Left ventricle myocardium superior (tissue), 1 donor: ENCODE measurements at places on chromosomes 16 and 17.

DNA sequence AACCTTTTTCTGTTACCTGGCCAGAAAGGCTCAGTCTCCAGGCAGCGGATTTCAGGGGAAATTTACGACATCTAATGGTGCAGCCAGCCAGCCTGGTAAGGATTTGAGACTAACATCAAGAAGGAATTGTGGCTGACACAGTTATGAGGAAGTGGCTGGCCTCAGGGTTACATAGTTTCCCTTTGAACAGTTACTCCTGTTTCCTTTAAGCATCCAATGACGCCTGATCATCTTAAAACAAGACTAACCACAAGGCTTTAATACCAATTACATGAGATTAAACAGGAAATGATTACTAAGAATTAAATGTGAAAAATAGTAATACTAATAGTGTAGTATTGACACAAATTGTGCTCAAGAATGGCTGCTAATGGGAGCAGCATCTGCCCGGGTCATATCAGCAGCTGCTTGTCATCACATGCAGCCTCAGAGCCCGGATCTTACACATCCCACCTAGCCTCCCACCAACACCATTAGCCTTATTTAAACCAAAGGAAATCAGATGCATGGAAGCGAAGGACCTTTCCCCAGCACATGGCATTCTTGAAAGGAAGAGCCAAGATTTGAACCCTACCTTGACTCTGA lies 431.8 kb downstream of the PMP22 start:
- no peak for DNase-seq

- DNase-seq, result peak; percentile 84
Observed at GRCh38 chr17:78883533-78884131, 19.4 kb downstream of the CEP295NL start.

- DNase-seq, result peak; percentile 70
Observed at GRCh38 chr17:44865231-44865660, 17.6 kb downstream of the HIGD1B start.

GRCh38 chr16:57862698-57863433 lies 60.6 kb upstream of the KIFC3 start:
- no peak for DNase-seq

DNA sequence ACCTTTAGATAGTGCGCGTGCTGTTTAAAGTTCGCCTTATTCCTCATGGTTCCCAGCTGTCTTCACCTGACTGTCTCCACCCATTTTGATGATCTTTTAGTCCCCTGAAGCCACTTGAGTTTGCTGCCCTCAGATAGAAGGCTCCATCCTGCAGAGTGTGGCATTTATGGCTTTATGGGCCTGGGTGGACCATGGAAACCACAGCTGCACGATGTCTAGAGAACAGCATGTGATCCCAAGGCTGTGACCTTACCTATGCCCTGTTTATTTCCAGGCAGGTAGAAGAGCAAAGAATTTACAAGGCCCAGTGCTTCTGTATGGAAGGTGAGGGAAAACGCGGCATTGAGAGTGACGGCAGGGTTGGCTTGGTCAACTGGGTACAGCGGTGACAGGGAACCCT lies 356.9 kb downstream of the SLC39A11 start:
- DNase-seq, result no peak

DNA sequence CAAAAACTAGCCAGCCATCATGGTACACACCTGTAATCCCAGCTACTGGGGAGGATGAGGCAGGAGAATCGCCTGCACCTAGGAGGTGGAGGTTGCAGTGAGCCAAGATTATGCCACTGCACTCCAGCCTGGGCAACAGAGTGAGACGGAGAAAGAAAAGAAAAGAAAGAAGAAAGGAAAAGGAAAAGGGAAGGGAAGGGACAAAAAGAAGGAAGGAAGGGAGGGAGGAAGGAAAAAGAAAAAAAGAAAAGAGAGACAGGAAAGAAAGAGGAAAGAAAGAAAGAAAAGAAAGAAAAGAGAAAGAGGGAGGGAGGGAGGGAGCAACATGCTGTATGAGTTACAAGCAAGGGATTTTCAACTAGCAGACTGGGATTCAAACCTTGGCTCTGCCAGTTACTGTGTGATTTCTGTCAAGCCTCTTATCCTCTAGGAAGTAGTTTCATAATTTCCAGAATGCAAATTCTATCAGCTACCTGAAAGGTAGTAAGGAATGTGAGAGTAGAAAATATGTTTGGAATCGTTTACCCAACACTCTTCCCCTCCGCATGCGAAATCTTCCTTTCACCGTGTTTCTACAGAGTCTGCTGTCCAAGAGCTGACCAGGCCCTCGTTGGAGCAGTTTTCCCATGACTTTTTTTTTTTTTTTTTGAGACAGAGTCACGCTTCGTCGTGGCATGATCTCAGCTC lies 43.4 kb downstream of the VPS53 start:
- DNase-seq, result no peak

DNA sequence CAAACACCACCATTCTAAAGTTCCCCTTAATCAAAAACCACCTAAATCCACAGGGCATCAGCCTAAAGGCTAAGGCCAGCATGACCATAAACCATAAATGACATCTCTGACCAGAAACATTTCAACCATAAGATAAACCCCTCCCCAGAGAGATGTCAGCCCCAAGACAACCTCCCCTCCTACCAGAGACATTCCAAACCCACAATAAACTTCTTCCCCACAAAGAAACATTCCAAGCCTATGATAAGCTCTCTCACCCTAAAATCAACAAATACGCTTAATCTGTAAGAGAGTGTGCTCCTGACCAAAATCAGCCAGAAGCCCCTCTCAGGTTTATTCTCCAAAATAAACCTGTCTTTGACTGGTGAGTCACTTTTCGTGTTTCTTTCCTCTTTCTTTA lies 54.8 kb downstream of the SLFN5 start:
- no peak for DNase-seq

DNA sequence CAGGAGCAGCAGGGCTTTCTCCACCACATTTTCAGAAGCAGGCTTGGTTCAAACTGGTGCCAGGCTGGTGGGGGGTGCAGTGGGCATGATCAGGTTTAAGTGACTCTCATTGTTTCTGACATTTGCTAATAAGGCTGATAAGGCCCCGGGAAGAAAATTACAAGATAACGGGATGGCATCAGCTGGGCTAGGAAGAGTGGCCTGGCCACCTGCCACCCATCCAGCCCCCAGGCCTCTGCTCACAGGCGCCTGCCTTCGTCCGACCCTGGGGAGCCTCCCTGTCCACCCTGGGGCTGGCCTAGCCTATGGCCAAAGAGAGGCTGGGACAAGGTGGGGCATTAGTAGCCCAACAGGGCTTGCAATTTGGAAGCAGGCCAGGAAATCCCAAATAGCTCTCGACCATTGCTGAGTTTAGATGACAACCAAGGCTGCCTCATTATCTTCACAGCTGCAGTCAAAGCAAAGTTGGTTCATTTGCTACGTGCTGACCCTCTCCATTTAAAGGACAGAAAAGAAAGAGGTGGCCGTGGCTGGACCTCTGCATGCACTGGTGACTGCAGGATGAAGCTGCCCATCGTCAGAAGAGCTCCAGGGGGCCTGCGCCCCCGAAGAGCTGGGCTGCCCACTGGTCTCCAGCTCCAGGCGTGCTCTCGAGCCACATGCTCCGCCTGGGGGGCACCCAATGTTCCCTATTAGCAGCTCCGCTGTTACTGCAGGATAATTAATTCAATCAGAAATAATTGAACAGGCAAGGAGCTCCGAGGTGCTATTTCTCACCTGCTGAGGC lies 44.9 kb downstream of the PEMT start:
- DNase-seq, result peak; percentile 26

GRCh38 chr16:49200223-49200820 lies 81.3 kb downstream of the CBLN1 start:
- DNase-seq, result peak; percentile 63

DNA sequence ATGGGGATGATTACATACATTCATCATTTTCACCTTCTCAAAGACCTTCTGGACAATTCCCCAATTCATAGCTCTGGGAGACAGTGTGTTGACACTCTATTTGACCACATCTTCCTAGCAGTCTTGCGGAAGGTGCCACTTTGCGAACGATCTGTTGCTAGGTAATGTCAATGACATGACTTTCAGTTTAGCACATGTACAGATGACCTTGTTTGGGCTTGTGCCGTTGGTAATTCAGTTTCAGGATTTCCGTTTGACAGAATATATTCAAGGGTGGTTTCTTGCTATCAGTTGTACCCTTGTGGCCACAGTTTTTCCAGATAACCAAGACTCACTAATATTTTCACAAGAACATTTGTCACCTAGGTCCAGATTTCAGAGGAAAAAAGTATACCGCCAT lies 478.2 kb downstream of the WWOX start:
- no peak for DNase-seq

DNA sequence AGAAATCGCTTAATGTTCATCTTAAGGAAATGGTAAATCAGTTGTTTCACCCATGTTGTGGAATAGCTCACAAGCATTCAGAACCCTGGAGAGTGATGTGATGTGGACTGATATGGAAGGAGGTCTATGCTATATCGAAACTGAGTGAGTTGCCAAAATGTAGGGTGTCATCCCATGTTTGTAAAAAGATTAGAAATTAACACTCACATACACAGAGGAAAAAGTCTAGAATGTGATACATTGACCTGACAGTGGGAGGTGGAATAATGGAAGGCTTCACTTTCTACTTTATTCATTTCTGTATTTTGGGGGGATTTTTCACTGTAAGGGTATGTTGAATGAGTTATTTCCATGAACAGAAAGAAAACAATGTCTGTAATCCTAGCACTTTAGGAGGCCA lies 4.7 kb upstream of the PRM1 start:
- no peak for DNase-seq

GRCh38 chr16:24728891-24729242 lies 584 bp upstream of the TNRC6A start:
- DNase-seq, result no peak

GRCh38 chr16:31063495-31063842 lies 10.6 kb downstream of the ZNF668 start:
- DNase-seq, result no peak

DNA sequence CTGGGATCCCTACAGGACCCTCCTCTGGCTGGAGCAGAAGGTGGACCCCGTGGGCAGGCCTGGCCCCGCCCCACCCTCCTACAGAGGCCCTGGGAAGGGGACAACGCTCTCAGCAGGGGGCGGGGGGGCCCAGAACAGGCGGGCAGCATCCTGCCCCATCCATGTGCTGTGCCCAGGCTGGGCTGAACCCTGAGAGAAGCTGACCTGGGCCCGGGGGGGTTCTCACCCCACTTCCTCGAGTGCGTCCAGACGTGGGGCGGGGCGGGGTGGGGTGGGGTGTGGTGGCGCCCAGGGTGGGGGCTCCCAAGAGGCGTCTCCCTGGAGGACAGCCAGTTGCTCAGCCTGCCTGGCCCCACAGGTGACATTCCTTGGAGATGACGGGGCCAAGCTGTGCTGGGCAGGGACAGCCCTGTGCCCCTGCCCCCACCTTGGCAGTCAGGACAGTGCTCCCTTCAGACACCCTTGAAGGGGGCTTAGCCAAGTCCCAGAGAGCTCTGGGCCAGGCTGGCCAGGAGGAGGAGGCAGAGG lies 390 bp upstream of the UNC13D start:
- DNase-seq, result peak; percentile 63

DNA sequence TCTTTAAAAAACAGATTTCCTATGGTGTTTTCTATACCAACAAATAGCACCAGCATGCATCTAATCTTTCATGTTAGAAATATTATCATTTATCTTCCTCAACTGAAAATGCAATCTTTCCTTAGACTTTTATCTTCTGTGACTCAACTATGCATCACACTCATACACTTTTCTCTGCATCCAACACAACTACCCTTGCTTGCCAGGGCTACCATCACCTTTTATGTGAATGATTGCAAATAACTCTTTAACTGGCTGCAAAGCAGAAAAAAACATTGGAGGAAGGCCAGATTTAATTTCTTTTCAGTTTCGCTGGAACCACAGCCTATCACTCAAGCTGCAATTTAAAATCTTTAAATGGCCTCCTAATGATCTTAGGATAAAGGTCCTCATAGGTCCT lies 212.9 kb downstream of the CDH8 start:
- no peak for DNase-seq

DNA sequence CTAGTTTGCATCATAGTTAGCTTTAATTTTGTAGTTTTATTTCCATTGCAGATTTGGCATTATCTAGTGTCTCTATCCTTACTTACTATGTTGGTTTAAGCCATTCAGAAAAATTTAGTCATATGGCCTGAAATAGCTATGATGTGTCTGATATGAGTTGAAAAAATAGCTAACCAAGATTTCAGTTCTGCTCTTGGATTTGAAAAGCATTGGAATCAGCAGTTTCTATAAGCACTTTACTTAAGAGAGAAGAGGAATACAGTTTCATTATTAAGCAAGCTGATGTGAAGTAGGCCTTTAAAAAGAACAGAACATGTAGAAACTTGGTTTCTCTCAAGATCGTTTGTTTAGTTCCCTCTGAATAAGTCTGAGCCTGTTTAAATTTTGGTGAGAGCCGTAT lies 25.9 kb downstream of the LPCAT2 start:
- DNase-seq, result no peak

DNA sequence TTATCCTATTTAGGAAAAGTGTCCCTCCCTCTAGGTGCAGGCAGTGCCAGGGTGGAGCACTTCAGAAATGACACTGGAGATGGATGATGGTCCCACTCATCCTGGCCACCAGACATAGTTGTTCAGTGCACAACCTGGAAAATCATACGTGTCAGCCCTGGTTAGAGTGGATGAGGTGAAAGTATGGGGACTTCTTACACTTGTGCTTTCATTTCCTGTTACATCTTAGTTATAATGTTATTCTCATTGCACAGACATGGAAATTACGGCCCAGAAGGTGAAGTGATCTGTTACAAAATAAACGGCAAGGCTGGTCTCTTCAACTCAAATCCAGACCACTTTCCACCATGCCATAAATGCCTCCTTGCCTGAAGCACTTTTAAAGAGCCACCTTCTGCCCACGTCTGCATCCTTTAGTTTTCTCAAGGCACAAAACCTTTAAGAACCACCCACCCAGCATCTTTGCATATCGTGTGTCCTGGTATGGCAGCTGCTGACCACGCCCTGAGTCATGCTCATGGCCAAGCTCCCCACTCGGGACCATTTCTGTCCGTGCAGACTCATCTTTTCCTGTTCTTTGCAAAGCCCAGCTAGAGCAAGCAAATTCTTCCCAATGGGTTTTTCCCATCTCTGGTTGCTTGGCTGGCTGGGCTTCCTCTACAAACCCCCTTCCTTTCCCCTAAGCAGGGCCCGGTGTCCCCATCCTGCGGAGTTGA lies 22.4 kb downstream of the TBC1D3B start:
- DNase-seq, result no peak

DNA sequence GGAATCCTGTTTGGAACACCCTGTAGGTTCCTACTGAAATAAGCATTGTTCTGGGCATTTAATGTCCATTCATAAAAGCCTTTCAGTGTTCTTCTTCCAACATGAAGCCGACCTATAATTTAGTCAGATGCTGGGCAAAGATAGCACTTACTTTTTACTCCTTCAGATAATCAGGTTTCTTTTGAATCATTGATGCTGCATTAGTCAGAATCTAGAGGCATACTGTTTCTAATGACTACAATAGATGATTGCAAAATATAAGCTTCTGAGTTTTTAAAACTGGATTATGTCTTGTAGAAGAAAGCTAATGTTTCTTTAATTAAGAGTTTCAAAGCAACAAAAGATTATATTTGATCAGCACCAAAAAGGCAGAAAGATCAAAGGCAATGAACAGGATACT lies 16.0 kb downstream of the MMD start:
- no peak for DNase-seq
